Kidney (tissue), 22 donors: ENCODE measurements at places on chromosomes 5 and 9. TPM values are rescaled to one million over a fixed set of nuclear protein-coding genes. Genes with fewer than 3 reads are reported as not detected.

PCDHA2 gene
- 0.50 TPM for total RNA-seq

THG1L gene
- 11.7 TPM for total RNA-seq

- no peak for DNase-seq
- H3K4me1 ChIP-seq = peaks cover 11% of the 10 kb centered on the region
- H3K27ac ChIP-seq = no peak overlapping the region
- H3K36me3 ChIP-seq = peaks cover 6% of the 10 kb centered on the region
- H3K27me3 ChIP-seq = no peaks in the 10 kb centered on the region
Observed at GRCh38 chr5:74686962-74687751, 2.1 kb downstream of the HEXB start.

DNA sequence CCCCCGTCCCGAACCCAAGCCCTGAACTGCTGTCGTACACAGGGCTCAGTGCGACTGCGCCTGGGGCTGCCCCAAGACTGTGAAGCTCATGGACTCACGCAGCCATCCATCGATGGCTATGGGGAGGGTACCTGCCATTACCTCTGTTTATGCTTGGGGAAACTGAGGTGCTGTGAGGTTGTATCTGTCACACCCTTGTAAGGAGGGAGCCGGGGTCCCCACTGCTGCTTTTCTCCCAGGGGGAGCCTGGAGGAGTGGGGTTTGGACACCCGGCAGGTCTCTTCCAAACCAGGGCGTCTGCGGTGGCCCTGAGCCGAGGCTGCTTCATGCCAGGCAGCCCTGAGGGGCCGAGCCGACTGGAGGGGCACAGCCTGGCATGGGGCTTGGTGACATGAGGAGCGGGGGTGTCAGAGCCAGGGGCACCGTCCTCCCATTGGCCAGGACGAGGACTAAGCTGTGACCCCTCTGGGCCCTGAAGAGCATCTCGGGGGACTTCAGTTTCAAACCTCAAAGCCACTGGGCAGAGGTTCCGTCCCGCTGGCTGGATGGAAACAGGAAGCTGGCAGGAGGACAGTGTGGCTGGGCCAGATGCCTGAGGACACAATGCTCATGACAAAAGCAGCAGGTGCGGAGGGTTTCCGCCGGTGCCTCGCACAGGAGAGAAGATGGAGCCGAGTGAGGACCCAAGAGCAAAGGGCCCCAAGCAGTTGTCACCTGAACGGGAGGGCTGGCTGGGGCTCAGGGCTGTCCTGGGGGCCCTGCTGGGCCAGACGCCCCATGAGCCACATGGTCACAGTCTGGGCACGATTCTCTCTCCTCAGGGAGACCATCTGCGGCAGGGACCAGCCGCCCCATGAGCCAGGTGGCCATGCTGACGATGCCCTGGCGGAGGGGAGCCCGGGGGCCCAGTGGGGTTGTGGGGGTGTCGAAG, 54.4 kb upstream of the EXOC3 start:
- no peaks in the 10 kb centered on the region for H3K27me3 ChIP-seq
- no peaks in the 10 kb centered on the region for H3K4me1 ChIP-seq
- no peaks in the 10 kb centered on the region for H3K36me3 ChIP-seq
- no peak overlapping the region for H3K4me3 ChIP-seq
- no peak overlapping the region for H3K27ac ChIP-seq

GFPT2 gene
- 15.9 TPM for total RNA-seq

DNA sequence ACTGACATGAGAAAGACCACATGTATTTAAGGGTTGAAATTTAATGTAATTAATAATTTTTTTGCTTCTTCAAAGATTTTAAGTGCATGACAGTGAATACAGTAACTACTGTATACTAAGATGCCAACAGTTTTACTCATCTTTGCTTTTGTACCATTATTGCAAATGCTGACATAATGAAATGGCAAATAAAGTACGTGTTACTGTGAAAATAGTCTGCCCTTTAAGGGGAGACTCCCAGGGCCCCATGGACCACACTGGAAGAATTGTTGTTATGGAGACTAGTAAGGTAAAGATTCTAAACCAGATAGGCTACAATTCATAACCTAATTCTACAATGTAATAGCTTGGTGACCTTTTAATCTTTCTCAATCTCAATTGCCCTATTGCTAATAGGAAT, 84.7 kb downstream of the NR3C1 start:
- no peak overlapping the region for H3K27ac ChIP-seq
- no peak for DNase-seq
- no peaks in the 10 kb centered on the region for H3K4me1 ChIP-seq
- H3K27me3 ChIP-seq = no peaks in the 10 kb centered on the region

DNA sequence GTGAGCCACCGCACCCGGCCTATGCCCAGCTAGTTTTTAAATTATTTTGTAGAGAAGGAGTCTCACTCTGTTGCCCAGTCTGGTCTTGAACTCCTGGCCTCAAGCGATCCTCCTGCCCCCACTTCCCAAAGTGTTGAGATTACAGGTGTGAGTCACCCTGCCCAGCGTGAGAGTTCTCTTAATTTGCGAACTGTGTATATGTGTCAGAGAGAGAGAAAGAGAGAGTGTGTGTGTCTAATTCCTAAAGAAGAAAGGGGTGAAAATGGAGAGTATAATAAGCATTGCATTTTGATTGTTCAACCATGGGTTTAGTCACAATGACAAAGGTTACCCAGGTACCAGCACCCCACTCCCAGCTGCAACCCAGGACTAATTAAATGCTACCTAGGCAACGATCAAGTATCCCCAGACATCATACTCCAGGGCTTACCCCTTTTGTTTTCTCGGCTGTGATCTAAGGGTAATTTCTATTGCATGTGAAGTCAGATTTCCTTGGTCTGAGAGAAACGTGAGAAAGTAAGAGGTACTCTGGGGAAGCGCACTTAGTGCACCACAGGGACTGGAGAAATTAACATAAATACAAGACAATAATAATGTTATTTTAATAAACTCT, 16.6 kb downstream of the MAP1B start:
- no peak overlapping the region for H3K4me3 ChIP-seq
- H3K27me3 ChIP-seq = no peaks in the 10 kb centered on the region
- H3K4me1 ChIP-seq = no peaks in the 10 kb centered on the region

PCDHGC5 gene
- total RNA-seq = 1.4 TPM

GRCh38 chr9:116313638-116314037, 160.0 kb downstream of the PAPPA start:
- H3K4me1 ChIP-seq = no peaks in the 10 kb centered on the region
- H3K4me3 ChIP-seq = no peak overlapping the region
- no peak for DNase-seq
- no peak overlapping the region for H3K27ac ChIP-seq
- H3K27me3 ChIP-seq = no peaks in the 10 kb centered on the region

DNA sequence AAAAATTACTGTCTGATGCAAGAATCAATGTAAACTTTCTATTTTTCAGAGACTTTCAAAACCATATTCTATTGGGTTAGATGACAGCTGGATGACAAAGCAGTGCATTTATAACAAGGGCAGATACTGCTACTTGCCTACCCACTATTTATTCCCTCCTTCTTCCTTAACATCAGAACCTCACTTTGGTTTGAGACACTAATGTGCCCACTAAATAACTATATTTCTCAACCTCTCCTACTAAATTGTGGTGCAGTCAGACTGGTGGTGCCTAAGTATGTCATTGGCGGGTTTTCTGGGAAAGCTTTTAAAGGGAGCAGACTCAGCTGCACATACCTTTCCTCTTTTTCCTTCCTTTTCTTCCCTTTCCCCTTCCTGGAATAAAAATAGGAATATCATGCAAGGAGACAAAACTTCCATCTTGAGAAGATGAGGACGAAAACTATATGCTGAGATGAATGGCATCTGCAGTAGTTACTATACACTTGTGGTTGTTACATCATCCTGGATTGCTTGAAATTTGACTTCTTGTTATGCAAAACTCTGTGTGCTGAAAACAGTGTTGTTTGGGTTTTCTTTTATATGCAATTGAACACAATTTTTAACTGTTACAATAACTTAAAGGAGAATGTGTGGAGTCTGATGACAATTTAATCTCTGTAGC, 43.8 kb downstream of the PRR16 start:
- H3K27ac ChIP-seq = no peak overlapping the region
- no peak overlapping the region for H3K4me3 ChIP-seq
- no peaks in the 10 kb centered on the region for H3K36me3 ChIP-seq
- no peak for DNase-seq
- H3K27me3 ChIP-seq = no peaks in the 10 kb centered on the region
- no peaks in the 10 kb centered on the region for H3K4me1 ChIP-seq

SOHLH1 gene
- total RNA-seq = not detected

MLANA gene
- total RNA-seq = not detected

DNA sequence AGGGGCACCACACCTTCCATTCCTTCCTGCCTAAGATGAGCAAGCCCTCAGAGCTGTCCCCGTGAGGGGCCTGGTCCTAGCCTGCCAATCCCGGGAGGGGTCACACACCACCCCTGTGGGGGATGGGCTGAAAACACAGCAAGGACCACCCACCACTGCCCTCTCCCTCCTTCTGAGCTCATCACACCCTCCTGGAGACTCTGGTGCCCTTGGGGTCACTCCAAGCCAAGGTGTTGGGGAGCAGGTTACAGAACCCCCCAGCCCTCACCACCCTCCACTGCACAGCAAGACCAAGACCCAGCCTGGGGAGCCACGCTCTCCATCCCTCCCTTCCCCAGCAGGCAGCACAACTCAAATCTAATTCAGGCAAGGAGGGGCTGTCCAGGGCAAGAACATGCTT, 60.5 kb upstream of the PPP1R26 start:
- H3K4me3 ChIP-seq = no peak overlapping the region
- no peaks in the 10 kb centered on the region for H3K4me1 ChIP-seq
- no peak overlapping the region for H3K27ac ChIP-seq
- no peaks in the 10 kb centered on the region for H3K27me3 ChIP-seq
- H3K36me3 ChIP-seq = no peaks in the 10 kb centered on the region
- no peak for DNase-seq

- H3K4me1 ChIP-seq = no peaks in the 10 kb centered on the region
- no peak overlapping the region for H3K4me3 ChIP-seq
- no peak overlapping the region for H3K27ac ChIP-seq
- DNase-seq = no peak
- H3K27me3 ChIP-seq = no peaks in the 10 kb centered on the region
- H3K36me3 ChIP-seq = no peaks in the 10 kb centered on the region
Observed at GRCh38 chr9:136358016-136358415, 5.5 kb downstream of the DNLZ start.

- no peak for DNase-seq
- no peak overlapping the region for H3K4me3 ChIP-seq
- no peaks in the 10 kb centered on the region for H3K36me3 ChIP-seq
- no peaks in the 10 kb centered on the region for H3K27me3 ChIP-seq
- H3K27ac ChIP-seq = no peak overlapping the region
Observed at GRCh38 chr5:14190194-14191164, 47.3 kb downstream of the TRIO start.

PAPPA gene
- 10.2 TPM for total RNA-seq

DNA sequence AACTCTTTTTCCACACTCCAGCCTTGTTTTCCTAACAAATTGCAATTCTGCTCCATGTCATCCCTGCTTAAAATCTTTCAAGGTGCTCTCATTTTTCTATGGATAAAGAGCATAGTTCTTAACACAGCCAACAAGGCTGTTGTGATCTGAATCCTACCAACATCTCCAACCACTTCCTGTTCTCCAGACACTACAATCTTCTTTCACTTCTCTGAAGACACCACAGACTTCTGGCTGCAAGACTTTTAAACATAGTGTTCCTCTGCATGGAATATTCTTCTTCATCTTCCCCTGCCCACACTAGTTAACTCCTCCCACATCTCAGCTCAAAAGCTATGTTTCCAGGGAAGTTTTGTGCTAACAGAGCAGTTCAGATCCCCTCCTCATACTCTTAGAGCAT, 404.8 kb downstream of the MAN2A1 start:
- no peaks in the 10 kb centered on the region for H3K36me3 ChIP-seq
- H3K27ac ChIP-seq = no peak overlapping the region
- DNase-seq = no peak
